Forelimb muscle (tissue), 1 donor: ENCODE measurements at places on chromosomes 3 and 15. TPM values are rescaled to one million over a fixed set of nuclear protein-coding genes. Genes with fewer than 3 reads are reported as not detected.
A peak's percentile ranks its signal among the peaks of the same experiment; 100 is the strongest.

Gene LCTL
- polyA plus RNA-seq: 0.14 TPM

Gene ZPLD1
- polyA plus RNA-seq: not detected

Gene SEMA3F
- polyA plus RNA-seq: 9.0 TPM

Gene C3orf85
- not detected for polyA plus RNA-seq

Gene SEMA6D
- polyA plus RNA-seq: 60.2 TPM

Gene CAMK2N2
- not detected for polyA plus RNA-seq

DNA sequence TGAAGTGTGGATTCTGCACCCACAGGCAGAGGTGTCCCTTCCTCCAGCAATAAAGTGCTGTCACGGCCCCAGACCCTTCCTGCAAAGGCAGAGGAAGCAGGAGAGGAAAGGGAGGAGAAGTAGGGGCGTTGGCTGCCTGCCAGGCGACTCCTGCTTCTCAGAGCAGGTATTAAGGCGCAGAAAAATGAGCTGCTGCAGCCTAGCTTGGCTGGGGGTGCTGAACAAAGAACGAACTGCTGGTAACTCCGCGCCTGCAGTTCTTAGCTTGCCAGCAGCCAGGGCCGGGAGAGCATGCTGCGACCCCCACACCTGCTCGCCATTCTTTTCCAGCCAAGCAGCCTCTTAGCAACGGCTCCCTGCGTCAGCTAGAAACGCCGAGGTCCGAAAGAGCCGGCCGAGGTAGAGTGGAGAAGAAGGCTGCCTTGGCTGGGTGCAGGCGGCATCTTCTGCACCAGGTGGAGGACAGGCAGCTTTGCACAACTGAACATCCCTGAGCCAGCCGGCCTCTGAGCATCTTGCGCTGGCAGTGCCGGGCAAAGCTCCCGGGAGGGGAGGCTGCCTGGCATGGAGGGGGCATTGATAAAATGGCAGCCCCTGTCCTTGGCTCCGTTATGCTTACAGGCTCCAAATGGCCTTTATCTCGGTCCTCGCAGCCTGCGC lies 296.0 kb downstream of the MEX3B start:
- no peak for DNase-seq

GRCh38 chr15:85718271-85718971 lies 76.3 kb downstream of the KLHL25 start:
- no peak for DNase-seq

DNA sequence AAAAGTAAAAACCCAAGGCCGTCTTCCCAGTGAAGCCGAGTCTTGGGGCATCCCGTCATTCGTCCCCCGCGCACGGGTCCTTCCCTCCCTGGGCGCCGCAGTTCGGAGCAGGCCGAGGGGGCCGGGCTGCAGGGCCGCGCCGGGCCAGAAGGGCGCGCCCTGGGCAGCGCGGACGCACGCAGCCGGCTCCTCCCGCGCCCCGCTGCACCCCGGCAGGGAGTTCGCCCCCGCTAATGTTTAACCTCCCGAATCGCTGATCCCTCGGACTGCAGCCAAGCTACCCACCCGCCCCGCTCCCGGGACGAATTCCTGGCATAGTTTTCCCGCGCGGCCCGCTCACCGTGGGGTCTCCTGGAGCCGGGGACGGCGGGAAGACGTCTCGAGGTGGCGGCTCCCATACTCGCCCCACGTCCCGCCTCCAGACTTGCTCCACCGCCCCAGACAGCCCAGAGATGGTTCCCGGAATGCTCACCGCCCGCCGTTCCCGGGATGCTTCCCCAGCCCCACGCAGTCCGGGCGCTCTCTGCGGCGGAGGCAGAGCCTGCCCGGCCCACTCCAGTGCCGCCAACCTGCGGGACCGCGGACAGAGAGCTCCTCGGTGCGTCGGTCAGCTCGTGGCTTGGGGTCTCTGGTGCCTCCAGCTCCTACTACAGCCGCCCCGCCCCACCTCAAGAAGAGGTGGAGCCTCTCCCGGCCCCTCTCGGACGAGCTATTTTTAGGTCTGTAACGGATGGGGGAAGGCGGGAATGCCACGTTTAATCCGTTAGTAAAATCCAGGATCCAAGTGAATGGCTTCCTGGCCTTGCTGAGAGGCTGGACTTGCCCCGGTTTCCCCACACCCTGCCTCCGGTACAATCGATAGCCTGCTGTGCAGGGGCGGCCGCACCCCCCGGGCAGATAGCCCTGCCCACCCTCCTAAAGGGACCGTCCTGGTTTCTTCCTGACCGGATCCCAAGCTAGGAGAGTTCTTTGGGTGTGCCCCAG lies at the start of gene DZIP1L:
Gene DZIP1L (minus strand): TSS at position 621 of the 984 bp plus-strand sequence. CDS start 11,637 bp downstream, outside the sequence.
- peak; percentile 40 for DNase-seq

DNA sequence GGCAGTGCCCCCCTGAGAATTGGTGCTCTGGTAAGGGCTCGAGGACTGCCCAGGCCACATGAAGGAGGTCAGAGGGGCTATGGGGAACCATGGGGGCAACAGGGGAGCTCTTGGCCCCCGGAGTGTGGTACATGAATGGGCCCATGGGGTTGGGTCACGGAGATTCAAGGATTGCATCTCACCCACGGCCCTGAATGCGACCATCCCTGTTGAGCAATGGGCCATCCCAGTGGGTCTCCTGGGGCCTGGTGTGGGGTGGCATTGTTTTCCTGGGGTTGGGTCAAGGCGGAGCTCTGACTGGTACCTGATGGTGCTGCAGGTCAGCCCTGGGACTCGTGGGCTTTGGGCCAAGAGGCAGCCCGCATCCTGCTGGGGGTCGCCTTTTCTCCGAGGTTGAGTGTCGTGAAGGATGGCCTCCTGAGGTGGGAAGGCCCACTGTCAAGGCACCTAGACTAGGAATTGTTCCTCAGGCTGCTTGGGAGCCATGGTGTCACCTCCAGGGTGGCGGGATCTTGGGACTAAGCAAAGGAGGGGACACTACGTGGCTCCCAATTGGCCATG lies 198.3 kb downstream of the UBE3A start:
- no peak for DNase-seq

GRCh38 chr15:95235033-95235432 lies 1003.7 kb downstream of the MCTP2 start:
- DNase-seq: no peak

- DNase-seq: peak; percentile 86
Measured at GRCh38 chr15:68820295-68821189, at the start of gene ANP32A. Gene ANP32A (minus strand): TSS chr15:68820895. CDS start chr15:68820751, 144 bp downstream.

- no peak for DNase-seq
Measured at GRCh38 chr15:72585025-72585424, 69.5 kb upstream of the GOLGA6B start.

GRCh38 chr3:29515451-29515850 lies 234.6 kb downstream of the RBMS3 start:
- DNase-seq: no peak

DNA sequence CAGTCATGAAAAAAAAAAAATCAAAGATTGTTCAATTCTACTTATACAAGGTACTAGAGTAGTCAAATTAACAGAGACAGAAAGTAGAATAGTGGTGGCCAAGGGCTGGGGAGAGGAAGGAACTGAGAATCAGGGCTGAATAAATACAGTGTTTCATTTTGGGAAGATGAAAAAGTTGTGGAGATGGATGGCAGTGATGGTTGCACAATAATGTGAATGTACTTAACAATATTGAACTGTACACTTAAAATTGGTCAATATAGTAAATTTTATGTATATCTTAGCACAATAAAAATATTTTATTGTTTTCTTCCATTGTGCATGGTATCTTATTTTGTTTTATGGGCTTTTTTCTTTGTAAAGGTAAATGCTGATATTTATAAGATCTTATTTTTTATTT lies 262.2 kb upstream of the AGTR1 start:
- no peak for DNase-seq

DNA sequence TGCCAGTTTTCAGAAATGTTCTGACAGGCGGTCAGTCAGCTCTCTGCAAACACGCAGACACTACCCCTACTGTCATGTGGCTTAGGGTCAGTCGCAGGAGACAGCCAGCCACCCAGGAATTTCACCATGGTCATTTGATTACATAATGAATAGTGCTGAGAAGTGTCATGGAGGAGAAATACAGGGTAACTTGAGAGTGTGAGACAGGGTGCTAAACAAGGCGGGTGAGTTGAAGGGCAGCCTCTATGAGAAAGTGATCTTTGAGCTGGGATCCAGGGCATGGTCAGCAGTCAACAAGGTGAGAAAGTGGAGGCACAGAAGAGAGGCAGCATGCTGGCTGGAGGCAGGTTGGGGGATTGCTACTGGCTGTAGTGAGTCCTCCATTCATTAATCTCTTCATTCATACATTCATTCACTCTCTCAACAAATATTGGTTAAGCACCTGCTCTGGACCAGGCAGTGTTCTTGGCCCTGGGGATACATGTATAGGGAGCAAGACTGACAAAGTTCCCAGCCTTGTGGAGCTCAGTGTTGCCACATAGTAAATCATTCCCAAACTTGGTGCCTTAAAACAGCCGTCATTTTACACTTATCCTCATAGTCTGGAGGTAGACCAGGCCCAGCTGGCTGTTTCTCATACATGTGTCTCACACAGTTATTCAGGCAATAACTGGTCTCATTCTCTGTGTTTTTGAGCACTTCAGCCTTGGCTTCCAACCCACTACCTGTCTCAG lies 14.8 kb downstream of the PXYLP1 start:
- no peak for DNase-seq

- DNase-seq: no peak
Measured at GRCh38 chr15:67892559-67893377, 52.9 kb upstream of the RNU6-1 start.

GRCh38 chr15:81211376-81211775 lies 14.7 kb downstream of the IL16 start:
- no peak for DNase-seq

- DNase-seq: no peak
Measured at GRCh38 chr3:141900343-141900742, 23.9 kb downstream of the ATP1B3 start.
